Cerebellar nuclear complex (tissue), 1 donor: ENCODE measurements at places on chromosomes 12 and 14.

DNA sequence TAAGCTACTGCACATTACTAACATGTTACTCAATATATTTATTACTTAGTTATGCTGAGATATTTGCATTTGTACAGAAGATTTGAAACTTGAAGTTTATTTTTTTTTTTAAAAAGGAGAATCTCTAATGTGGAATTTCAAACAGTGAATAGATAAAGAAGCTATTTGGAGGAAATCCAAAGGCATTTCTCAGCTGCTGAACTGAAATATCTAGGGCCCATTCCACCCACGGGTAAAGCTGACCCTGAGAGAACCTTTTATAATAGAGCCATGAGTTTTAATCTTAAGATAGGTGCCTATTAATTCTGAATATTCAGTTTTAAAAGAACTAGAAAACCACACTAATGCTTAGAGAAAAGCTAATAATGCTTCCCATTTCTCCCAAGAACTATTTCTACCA lies 225.4 kb upstream of the CAND1 start:
- DNase-seq: no peak

- DNase-seq: no peak
Measured at GRCh38 chr12:67315661-67316060, 46.5 kb downstream of the CAND1 start.

DNA sequence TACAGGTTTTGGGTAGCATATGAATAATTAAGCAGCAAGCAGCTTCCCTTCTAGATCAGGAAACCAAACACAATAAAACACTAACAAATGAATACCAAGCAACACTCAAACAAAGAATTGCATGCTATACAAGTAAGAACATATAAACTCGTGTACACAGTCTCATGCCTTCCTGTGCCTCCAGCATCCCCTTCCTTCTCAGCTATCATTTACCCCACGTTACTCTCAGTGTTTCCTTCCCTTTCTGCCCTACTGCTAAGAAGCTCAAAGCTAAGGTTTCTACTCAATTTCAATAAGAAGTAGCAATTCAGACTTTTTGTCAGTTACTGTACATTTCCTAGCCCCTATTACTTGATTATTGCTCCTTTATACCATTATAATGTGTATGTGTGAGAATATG lies 81.0 kb downstream of the DUSP16 start:
- DNase-seq: no peak

- DNase-seq: no peak
Measured at GRCh38 chr14:63933711-63934110, 80.9 kb downstream of the SYNE2 start.

DNA sequence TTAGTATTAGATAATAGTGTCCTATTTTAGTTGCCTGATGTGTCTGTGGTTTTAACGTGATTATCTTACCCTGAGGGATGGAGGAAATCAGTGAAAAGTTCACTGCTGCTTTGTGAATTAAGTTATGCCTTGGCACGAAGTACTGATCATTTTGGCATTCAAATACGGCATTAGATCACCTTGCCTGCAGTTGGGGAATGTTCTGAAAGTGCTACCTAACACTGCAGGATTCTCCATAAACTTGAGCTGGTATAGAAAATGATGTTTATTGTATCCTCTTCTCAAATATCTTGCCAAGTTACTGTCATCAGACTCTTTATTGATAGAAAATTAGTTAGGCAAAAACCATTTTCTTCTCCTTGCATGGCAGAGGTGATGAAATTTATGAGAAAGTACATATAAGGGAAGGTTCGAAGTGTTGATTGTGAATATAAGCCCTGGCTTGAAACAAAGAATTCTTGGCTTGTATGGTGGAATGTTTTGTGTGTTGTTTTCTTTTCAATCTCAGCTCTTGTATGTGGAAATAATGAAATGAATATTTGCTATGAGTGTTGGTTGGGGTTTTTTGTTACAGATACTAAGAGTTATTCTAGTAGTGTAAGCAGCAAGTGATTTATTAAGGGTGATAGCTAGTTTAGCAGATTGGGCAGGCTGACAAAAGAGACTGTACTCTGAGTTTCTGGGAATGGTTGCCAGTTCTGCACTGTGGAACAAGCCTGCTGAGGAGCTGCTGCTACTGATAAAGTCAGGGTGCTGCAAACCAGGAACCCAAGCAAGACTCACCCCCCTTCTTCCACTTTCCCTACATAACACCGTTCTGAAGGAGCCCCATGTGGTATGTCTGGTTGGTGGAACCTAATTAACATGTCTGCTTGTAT lies 448.3 kb downstream of the PCNX1 start:
- DNase-seq: no peak

DNA sequence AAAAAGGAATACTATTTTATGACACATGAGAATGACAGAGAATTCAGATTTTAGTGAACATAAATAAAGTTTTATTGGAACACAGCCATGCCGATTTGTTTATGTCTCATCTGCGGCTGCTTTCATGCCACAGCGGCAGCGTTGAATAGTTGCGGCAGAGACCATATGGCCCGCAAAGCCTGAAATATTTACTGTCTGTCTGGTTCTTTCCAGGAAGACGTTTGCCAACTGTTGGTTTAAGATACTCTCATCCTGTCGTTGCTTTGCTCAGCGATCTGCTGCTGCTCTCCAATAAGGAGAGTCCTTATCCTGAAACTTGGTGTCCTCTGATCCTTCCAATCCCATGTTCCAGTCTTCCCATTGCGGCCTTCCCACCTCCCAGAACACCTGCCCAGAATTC lies 89.9 kb downstream of the SLC24A4 start:
- no peak for DNase-seq
